ENCODE measurements at places on chromosomes 4 and X.
A peak's percentile ranks its signal among the peaks of the same experiment; 100 is the strongest.

DNA sequence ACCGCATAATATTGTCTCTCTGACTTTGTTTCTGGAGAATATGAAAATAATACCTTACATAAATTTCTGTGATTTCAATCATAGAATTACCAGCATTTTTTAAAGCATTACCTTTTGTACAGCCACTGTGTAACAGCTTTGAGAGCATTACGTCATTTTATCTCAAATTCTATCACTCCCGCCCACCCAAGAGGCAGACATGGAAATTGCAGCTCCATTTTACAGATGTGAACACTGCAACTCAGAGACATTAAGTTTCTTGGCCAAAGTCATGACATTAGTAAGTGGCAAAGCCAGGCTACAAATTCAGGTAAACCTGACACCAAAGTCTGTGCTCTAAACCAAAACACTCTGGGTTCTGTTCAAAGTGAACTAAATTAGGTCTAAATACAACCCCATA, 33.6 kb upstream of the KDR start:
- DNase-seq, result no peak

DNA sequence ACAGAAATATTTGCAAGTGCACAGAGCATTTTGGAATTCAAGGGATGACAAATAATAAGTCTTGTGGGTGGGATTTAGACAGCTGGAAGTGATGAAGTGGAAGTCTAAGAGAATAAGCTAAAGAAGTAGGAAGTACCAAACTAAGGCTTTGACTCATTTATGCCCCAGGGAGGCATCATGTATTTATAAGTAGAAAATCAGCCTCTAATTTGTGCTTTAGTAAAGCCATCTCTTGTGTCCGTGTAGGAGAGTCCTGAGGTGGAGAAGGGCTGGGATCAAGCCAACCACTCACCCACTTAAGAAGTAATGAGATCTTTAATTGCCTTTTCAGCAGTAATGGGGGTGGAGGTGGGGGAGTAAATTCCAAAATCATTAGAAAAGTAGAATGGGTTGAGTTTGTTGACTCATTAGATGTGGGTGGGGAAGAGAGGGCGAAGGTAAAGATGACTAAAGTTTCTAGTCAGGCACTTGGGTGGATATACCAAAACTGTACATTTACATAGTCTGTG, 356.7 kb downstream of the STIM2 start:
- DNase-seq, result no peak

- no peak for DNase-seq
These were observed 176.6 kb upstream of the NR3C2 start for GRCh38 chr4:148618856-148619255.

- DNase-seq, result no peak
These were observed 213.1 kb upstream of the HDX start for GRCh38 chrX:84715315-84715714.

- DNase-seq, result no peak
These were observed 177.1 kb downstream of the UNC5C start for GRCh38 chr4:95371476-95372224.

GRCh38 chr4:87232216-87232615, 11.8 kb upstream of the KLHL8 start:
- DNase-seq, result no peak

DNA sequence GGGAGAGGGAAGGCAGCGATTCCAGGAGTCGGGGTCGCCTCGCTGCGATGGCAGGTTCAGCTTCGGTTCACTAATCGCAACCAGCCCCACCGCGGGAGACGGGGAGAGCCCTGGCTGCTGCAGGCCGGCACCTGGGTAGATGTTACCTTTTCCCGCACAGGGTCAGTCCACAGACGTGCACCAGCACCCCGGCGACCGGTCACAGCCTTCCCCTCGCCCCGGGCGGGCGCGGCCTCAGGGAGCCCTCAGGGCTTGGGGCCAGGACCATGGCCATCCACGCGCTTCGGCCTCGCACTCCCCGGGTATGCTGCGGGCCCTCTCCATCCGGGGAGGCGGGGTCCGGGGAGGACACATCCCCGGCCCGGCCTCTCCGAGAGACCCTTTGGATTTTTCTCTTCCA, 26.1 kb upstream of the EXOC1L start:
- no peak for DNase-seq

DNA sequence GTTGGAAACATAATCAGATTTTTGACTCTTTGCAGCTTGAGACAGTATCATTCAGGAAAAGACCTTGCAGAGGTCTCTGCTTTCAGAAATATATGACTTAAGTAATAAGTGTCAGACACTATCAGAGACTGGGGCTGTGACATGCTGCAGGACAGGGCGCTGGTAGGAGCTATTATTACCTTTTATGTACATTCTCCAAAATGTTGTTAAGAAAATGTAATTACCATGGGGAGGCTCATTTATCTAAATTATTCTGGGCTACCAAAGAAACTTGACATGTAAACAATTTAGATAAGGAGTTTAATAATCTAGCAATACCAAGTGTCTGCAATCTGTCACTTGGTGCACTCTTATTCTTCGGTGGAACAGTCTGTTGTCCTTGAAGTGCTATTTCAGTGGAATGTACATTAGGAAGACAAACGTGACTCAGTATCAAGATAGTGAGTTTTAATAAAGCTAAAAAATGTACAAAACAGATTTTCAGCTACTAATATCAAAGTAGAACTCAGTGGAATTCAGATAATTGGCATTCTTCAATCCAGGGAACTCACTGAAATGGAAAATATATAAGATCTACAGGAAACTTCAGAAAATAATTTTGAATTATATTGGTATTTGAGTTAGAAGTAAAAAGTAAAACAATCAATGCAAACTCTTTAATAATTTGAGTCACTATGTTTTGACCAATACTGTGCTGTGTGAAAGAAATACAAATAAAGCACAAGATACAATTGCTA, 214.5 kb downstream of the KCNIP4 start:
- DNase-seq, result no peak

GRCh38 chr4:89121387-89122068, 10.2 kb downstream of the TIGD2 start:
- DNase-seq, result no peak

DNA sequence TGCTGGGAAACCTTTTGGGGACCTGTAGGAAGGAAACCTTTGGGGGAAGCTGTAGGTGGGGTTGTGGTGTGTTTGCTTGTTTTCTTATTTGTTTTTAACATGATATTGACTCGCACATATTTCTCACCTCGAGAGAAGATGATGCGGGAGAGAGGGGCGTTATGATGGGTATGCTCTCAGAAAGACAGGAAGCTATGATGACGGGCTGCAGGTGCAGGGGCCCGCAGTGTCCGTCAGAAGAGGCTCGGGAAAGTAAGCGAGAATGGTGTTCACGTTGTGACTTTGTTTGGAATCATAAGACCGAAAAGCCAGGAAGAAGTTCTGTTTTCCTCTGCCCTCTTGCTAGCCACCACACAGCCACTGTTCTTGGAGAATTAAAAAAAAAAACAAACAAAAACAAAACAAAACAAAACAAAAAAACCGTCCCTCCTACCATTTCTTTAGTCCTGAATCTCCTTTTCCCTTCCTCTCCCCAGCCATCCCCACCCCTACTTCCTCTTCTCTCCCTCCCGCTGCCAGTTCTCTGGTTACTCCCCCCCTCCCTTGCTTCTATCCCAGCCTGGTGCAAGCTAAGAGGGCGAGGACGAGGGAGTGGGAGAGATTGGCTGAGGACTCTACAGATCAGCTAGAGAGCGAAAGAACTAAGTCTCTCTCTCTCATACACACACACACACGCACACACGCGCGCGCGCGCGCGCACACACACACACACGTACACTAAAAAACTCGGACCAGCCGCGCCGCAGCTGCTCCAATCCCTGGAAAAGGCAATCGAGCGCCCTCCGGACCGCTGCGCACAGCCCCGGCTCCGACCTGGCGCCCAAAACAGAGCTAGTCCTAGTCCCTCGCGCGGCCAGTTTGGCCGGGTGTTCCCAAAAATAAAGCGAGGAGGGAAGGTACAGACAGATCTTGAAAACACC, at the start of gene BMP3:
Gene BMP3 (plus strand): TSS at position 648 of the 920 bp plus-strand sequence. CDS start 577 bp downstream, outside the sequence.
- DNase-seq, result no peak

DNA sequence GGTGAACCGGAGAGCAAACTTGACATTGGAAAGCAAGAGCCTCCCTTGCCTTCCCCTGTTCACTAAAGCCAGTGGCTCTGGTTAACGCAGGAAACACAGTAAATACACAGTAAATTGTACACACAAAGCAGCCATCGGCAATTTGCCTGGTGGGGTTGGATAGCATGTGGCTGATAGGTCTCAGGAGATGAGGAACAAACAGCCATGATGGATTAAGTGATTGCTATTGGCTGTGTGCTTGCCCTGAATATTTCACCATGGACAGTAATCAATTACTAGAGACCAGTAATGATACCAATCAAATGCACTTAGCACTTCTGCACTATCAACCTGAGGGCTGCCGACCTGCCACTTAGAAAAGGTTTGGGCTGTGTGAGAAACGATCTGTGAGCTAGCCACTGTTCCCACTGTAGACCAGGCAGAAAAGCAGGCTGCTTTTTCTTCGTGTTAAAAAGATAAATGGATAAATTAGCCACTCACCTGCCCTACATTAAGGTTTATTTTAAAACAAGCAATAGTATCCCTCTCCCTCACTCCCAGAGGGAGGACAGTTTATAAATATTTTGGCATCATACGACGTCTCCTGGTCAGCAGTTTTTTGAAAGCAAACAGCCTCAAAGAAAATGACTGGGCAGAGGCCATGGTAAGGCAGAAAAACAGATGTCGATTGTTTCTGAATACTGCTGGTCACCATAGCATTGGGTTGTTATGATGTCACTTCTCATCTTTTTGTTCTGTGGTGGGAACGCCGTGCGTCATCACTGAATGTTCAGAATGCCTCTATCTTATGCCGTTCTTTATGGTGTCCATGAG, 167.1 kb downstream of the MAML3 start:
- DNase-seq, result no peak

- no peak for DNase-seq
These were observed 81.5 kb upstream of the PACRGL start for GRCh38 chr4:20618731-20619130.

GRCh38 chr4:53734584-53735353, 143.5 kb upstream of the LNX1 start:
- DNase-seq, result no peak

GRCh38 chr4:6695660-6696610, 2.3 kb downstream of the S100P start:
- no peak for DNase-seq

DNA sequence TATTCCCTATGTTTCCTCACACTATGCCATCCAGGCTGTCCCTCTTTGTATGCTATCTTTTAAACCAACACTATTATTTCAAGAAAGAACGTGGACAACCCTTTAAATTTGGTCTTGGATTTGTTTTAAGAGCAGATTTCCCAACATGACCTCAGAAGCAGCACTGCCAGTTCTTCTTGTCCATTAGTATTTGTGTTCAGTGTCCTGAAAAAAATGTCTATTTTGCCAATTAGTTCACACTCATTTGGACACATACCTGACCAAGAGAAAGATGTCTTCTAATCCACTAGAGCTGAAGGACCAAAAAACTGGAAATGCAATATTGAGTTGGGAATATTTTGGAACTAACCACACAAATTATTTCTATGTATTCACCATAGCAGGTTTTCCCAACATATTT, 223.2 kb upstream of the CNKSR2 start:
- DNase-seq, result no peak

- DNase-seq, result no peak
These were observed 67.8 kb upstream of the PCDH10 start for GRCh38 chr4:133081246-133081645.

DNA sequence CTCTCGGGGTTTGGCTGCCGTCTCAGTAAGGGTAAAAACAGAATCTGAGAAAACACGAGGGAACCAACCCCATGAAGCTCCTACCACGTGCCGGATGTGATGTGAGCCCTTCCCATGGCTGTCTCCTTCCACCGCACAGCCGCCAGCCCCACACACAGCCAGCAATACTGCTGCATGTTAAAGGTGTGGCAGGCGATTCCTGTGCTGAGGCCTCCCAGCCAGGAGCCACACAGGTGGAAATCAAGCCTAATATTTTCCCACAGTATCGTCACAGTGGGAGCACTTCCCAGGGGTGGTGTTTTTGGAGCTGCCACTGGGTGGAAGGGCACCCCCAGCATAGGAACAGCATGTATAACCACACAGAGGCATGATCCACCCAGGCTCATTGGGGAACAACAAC, 77.5 kb downstream of the SLC2A9 start:
- DNase-seq, result no peak

- no peak for DNase-seq
These were observed 33.8 kb downstream of the CXCL1 start for GRCh38 chr4:73902817-73903547.

DNA sequence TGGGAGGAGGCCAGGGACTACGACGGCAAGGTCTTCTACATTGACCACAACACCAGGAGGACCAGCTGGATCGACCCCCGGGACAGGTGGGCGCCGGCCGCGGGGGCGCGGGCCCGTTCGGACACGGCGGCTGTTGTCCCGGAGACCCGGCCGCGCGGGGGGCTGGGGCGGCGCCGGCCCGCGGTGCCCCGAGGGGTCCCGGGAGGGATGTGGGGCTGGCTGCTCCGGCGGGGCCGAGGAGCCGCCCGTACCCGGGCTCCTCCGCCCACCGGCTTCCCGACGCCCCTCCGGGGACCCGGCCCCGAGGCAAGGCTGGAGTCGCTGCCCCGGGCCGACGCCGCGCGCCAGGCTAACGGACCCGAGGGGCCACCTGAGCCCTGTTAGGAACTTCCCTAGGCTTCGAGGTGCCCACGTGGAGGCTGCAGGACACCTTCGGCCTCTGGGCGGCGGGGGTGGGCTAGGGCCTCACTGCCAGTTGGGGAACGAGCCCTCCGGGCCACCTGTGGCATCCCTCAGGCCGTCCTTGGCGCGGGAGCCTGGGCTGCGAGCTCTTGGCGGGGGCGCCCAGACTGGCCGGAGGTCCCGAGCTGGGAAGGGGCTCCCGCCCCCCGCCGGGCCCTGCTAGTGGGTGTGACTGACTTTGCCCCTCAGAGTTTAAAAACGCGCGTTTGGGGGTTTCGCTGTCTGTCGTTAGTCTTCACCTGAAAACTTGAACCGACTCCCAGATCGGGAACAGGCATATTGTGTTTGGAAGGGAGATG, 660 bp downstream of the WWC2 start:
- no peak for DNase-seq

- DNase-seq, result no peak
These were observed 28.9 kb upstream of the LCORL start for GRCh38 chr4:18050448-18050847.

- DNase-seq, result no peak
These were observed 57.3 kb upstream of the AP1S2 start for GRCh38 chrX:15911734-15912550.

DNA sequence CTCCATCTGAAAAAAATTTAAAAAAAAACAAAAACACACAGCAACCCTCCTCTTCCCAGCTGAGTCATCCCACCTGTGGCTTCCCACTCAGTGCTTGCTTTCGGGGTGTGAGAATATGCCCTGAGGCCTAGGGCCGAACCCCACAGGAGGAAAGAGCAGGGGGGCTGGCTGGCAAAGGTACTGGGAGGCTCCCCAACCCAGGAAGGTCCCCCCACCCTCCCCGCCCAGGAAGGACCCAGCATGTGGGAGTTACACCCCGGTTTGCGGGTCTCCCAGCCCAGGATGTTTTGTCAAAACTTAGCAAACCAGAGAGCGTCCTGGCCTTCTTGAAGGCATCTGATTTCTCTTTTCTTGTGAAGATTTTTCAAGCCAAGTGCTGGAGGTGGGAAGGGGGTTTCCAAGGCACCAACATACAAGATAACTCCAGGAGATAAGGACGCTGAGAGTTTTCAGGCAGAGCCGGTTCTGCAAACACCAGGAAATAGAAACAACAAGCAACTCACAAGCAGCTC, 25.7 kb upstream of the CSF2RA start:
- DNase-seq, result peak; percentile 41

- DNase-seq, result peak; percentile 21
These were observed 50.6 kb downstream of the LGI2 start for GRCh38 chr4:24980064-24980690.

GRCh38 chrX:63613531-63614028, 171.4 kb downstream of the ARHGEF9 start:
- DNase-seq, result no peak

GRCh38 chr4:23441530-23442069, 448.2 kb downstream of the PPARGC1A start:
- no peak for DNase-seq

All from stimulated activated CD8-positive, alpha-beta memory T cell treated with anti-CD3 and anti-CD28 coated beads, Interleukin-15, amount 100 ng/mL, for 48 hours (primary cell).